SJCRH30 (cell line): ENCODE measurements at places on chromosomes 6 and 20. TPM values are rescaled to one million over a fixed set of nuclear protein-coding genes. Genes with fewer than 3 reads are reported as not detected.

DNA sequence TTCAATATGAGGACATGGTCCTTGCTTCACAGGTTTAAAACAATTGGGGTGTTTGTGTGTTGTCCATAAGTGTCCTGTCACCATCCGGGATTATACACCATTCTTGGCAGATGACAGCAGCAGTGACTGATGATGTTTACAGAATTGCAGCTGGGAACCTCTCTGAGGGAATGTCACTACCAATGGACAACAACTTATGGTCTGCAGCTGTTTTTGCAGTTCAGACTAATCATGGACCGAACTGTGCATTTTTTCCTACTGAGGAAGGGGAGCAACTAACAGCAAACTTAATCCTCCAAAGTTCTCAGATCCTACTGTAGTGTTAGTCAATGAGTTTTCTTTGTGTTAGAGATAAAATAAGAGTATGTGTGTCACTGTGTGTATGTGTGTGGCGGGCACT, 26.0 kb downstream of the FAM229B start:
- H3K4me1 ChIP-seq: peaks cover 65% of the 10 kb centered on the region
- peak overlapping the region; percentile 87 for H3K27ac ChIP-seq

DNA sequence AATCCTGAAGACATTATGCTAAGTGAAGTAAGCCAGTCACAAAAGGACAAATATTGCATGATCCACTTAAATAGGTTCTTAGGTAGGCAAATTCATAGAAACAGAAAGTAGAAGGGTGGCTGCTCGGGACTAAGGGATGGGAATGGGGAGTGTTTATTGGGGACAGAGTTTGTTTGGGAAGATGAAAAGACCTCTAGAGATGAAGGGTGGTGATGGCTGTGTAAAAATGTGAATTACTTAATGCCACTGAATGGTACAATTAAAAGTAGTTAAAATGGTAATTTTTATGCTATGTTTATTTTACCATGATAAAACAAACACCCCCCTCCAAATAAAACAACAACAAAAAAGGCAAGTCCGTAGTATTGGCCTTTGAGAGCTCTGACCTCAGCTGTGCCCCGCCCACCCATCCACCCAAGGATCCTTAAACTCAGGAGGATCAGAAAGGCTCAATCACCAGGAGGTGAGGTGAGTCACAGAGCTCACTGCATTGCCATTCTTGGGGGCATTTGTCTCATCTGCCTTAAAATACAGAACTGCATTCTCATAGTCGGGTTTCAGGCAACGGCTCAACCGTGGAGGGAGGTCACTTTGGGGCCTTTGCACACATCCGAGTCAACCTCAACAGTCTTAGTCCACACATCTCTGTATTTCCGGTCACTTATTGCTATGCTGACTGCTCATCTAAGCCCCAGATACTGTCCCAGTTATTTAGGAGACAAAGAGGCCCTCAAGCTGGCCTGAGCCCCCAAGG, 96.7 kb downstream of the SLC22A23 start:
- no peak overlapping the region for H3K27ac ChIP-seq
- no peak overlapping the region for H3K4me3 ChIP-seq
- no peak for DNase-seq

DNA sequence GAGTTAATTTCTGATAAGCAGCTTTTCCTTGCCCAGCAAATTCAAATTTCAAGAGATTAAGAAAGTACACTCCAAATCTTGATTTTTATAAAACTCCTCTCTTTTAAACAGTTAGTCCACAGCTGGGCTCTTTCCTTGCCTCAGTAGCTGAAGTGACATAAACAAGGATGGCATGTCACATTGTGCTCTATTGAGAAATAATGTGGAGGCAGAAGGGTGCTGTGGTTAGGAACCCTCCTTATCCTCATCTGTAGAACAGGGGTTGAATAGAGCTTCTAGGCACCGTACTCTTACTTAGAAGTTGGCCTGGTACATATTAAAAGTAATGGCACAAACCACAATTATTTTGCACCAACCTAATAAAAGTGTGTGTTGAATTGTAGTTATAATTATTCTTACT, 70.3 kb downstream of the RSPO3 start:
- no peaks in the 10 kb centered on the region; the same call in 1 of the 2 replicates for H3K27me3 ChIP-seq
- H3K27ac ChIP-seq: no peak overlapping the region
- H3K36me3 ChIP-seq: no peaks in the 10 kb centered on the region
- no peak for DNase-seq
- H3K4me3 ChIP-seq: no peak overlapping the region

The PHACTR1 gene
- total RNA-seq: 0.14 and 0.20 TPM in 2 replicates

- DNase-seq: peak; percentile 7
- no peaks in the 10 kb centered on the region for H3K36me3 ChIP-seq
- H3K4me1 ChIP-seq: no peaks in the 10 kb centered on the region
These were observed 410 bp downstream of the SYNE1 start for GRCh38 chr6:152636609-152637295.

The GLYATL3 gene
- total RNA-seq: not detected in 2 replicates

GRCh38 chr6:117169781-117170281, 95.5 kb upstream of the VGLL2 start:
- no peaks in the 10 kb centered on the region for H3K27me3 ChIP-seq
- H3K36me3 ChIP-seq: no peaks in the 10 kb centered on the region
- peaks cover 52% of the 10 kb centered on the region for H3K4me1 ChIP-seq
- peak overlapping the region; percentile 66 for H3K27ac ChIP-seq
- peak overlapping the region; percentile 24 for H3K4me3 ChIP-seq

- no peaks in the 10 kb centered on the region for H3K27me3 ChIP-seq
- H3K4me3 ChIP-seq: no peak overlapping the region
- no peaks in the 10 kb centered on the region; the same call in 1 of the 2 replicates for H3K4me1 ChIP-seq
These were observed 6.6 kb upstream of the SLC16A10 start for GRCh38 chr6:111080698-111081097.

DNA sequence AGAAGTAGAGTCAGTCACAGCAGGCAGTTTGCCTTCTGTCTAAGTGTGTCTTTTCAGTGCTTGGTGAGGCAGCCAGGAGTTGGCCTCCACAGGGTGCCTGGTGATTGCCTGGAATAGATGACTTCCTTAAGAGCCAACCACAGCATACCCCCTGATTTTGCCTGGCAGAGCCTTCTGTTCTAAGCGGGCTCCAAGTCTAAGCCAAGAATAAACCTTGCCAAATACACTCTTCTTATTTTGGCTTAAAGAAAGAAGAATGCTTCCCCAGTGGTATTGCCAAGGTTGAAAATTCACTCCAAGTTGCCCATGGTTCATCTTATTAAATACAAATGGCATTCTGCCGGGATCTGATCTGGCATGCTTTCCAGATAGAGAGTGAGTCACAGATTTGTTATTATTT, 1424.8 kb upstream of the EYS start:
- H3K36me3 ChIP-seq: no peaks in the 10 kb centered on the region
- no peak for DNase-seq
- no peak overlapping the region for H3K27ac ChIP-seq

DNA sequence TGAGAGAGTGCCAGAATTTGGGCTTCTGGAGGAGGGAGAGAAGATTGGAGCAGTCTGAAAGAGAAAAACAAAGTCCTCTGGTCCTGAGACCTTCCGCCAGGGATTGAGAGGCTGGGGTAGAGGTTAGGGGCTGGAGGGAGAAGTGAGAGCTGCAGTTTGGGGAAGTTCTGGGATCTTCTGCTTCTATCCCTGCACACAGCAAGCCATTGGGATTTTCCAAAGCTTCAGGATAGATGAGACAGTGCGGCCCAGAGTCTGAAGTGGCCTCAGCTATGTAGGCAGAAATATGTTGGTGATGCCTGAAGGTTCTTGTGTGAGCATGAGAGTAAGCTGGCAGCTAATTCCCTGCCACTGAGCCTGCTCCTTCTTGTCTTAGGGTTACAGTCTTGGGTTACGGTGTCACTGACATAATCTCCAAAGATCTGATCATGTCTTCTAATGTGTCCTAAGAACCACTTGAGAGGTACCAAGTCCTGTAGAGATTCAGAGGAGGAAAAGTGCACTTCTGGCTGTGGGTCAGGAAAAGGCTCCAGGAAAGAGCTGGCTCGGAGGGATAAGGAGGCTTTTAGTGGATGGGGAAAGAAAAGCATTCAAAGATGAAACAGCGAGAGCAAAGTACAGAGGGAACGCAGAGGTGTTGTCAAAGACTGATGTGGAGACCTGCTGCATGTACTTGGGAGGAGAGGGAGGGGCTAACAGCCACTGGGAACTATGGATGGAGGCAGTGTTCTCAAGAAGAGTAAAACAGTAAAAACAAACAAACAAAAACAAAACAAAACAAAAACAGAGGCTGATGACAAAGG, 131.1 kb upstream of the MYLIP start:
- DNase-seq: no peak
- no peak overlapping the region for H3K27ac ChIP-seq
- no peak overlapping the region for H3K4me3 ChIP-seq
- no peaks in the 10 kb centered on the region for H3K36me3 ChIP-seq

The WFDC2 gene
- total RNA-seq: 5.0 and 6.6 TPM in 2 replicates

DNA sequence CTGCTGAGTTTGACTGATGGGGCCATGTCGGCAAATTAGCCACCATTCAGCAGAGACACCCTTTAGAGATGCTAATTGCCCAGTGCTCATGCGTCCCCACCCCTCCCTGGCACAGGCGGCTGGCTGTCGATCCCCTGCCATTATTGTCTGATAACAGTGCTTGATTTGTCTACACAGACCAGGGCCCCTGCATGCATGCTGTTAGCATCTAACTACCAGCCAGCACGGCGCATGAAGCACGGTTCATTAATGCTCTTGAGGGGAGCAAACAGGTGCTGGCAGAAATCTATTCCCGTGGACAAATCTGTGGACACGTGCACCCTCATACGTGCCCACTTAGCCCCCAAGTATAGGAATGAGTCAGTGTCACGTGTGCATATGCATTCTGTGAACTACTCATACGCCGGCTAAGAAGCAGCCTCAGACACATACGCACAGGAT, 32.2 kb downstream of the KCNB1 start:
- H3K27ac ChIP-seq: peak overlapping the region; percentile 17
- H3K4me1 ChIP-seq: peaks cover 14% of the 10 kb centered on the region
- DNase-seq: peak; percentile 88
- no peaks in the 10 kb centered on the region for H3K36me3 ChIP-seq
- H3K4me3 ChIP-seq: no peak overlapping the region

DNA sequence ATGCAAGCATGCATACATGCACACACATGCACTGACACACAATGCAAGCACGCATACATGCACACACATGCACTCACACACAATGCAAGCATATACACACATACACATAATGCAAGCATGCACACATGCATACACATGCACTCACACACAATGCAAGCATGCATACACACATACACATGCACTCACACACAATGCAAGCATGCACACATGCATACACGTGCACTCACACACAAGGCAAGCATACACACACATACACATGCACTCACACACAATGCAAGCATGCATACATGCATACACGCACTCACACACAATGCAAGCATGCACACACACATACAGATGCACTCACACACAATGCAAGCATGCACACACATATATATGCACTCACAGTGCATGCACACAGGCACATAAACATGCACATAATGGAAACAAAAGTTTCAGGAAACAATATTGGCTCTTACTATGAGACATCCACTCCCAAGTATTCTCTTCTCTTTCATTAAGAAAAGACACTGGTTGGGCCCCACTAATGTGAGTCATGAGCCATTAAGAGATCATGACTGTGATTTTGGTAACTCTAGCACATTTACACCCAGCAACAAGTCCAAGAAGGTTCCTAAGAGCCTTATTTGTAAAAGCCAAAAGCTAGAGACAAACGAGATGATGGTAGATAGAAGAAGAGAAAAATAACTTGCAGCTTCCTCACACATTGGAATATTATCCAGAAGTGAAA, 22.2 kb downstream of the APCDD1L start:
- H3K27me3 ChIP-seq: no peaks in the 10 kb centered on the region
- no peak overlapping the region for H3K4me3 ChIP-seq
- H3K4me1 ChIP-seq: no peaks in the 10 kb centered on the region
- H3K36me3 ChIP-seq: no peaks in the 10 kb centered on the region
- no peak for DNase-seq
- no peak overlapping the region for H3K27ac ChIP-seq

The PCK1 gene
- 0.05 TPM in 1 of 2 replicates, not detected in the other for total RNA-seq

DNA sequence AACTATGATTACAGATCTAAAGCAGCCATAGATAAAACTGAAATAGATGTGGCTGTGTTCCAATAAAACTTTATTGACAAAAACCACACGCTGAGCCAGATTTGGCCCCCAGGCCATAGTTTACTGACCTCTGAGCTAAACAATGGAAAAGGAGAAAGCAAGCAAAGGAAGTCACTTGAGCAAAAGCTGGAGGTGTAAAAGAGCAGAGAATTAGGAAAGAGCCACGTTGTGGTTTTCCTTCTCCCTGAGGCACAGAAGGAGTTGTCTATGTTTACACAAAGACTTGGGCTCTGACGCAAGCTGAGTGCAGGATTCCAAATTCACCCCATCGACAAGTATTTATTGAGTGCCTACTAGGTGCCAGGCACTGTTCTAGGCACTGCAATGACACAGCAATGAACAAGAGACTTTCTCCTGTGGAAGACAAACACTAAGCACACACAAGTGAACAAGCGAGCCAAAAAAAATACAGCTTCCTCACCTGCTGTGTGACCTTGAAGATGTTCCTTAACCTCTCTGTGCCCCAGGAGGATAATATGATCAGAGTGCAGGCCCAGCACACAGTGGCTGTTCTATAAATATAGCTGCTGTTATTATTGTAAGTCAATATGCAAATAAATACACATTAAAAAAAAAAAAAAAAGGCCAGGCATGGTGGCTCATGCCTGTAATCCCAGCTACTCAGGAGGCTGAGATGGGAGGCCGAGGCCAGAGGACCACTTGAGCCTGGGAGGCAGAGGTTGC, 75.4 kb upstream of the PTPN1 start:
- H3K27ac ChIP-seq: no peak overlapping the region
- no peak overlapping the region for H3K4me3 ChIP-seq
- no peaks in the 10 kb centered on the region for H3K4me1 ChIP-seq
- DNase-seq: no peak

- H3K27ac ChIP-seq: no peak overlapping the region
- H3K4me1 ChIP-seq: no peaks in the 10 kb centered on the region
- no peak for DNase-seq
- peaks cover 3% of the 10 kb centered on the region; the same call in 1 of the 2 replicates for H3K27me3 ChIP-seq
These were observed 247.3 kb downstream of the ZNF217 start for GRCh38 chr20:53346335-53346648.

- DNase-seq: no peak
- H3K27ac ChIP-seq: no peak overlapping the region
- H3K27me3 ChIP-seq: no peaks in the 10 kb centered on the region
- no peak overlapping the region for H3K4me3 ChIP-seq
These were observed 131.7 kb downstream of the ARHGAP18 start for GRCh38 chr6:129578315-129578714.

DNA sequence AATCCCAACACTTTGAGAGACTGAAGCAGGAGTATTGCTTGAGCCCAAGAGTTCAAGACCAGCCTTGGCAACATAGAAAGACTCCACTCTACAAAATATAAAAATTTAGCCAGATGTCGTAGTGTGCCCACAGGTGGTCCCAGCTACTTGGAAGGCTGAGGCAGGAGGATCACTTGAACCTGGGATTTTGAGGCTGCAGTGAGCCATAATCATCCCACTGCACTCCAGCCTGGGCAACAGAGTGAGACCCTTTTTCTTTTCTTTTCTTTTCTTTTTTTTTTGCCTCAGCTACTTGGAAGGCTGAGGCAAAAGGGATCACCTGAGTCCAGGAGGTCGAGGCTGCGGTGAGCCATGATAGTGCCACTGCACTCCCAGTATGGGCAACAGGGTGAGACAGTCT, 17.9 kb downstream of the FASTKD5 start:
- H3K27me3 ChIP-seq: no peaks in the 10 kb centered on the region
- no peak for DNase-seq
- peaks cover 10% of the 10 kb centered on the region for H3K36me3 ChIP-seq
- no peak overlapping the region for H3K27ac ChIP-seq
- H3K4me3 ChIP-seq: no peak overlapping the region
- H3K4me1 ChIP-seq: no peaks in the 10 kb centered on the region
